ENCODE measurements at places on chromosomes 7 and 10. TPM values are rescaled to one million over a fixed set of nuclear protein-coding genes. Genes with fewer than 3 reads are reported as not detected.
A peak's percentile ranks its signal among the peaks of the same experiment; 100 is the strongest.

- DNase-seq = peak; percentile 40
These were observed at the start of gene IRF5 for GRCh38 chr7:128937647-128938543. IRF5 (plus strand) TSS chr7:128937927; CDS start chr7:128942082, 4,155 bp downstream.

DNA sequence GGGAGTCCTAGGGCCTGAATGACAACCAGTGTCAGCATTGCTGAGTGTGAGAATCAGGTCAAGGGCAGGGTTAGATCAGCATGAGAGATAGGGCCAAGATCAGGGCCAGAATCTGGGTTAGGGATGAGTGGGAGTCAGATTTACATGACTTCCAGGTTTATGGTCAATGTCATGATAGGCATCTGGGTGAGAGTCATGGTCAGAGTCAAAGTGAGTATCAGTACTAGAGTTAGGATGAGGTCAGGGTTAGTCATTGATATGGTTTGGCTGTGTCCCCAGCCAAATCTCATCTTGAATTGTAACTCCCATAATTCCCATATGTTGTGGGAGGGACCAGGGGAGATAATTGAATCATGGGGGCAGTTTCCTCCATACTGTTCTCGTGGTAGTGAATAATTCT, 12.3 kb downstream of the MRPS24 start:
- DNase-seq = no peak

- no peak for DNase-seq
These were observed 729.2 kb downstream of the LRMDA start for GRCh38 chr10:76160446-76161300.

GRCh38 chr10:43396061-43396927, 12.7 kb downstream of the HNRNPF start:
- DNase-seq = peak; percentile 60

GRCh38 chr7:17103170-17103569, 195.3 kb upstream of the AHR start:
- no peak for DNase-seq

DNA sequence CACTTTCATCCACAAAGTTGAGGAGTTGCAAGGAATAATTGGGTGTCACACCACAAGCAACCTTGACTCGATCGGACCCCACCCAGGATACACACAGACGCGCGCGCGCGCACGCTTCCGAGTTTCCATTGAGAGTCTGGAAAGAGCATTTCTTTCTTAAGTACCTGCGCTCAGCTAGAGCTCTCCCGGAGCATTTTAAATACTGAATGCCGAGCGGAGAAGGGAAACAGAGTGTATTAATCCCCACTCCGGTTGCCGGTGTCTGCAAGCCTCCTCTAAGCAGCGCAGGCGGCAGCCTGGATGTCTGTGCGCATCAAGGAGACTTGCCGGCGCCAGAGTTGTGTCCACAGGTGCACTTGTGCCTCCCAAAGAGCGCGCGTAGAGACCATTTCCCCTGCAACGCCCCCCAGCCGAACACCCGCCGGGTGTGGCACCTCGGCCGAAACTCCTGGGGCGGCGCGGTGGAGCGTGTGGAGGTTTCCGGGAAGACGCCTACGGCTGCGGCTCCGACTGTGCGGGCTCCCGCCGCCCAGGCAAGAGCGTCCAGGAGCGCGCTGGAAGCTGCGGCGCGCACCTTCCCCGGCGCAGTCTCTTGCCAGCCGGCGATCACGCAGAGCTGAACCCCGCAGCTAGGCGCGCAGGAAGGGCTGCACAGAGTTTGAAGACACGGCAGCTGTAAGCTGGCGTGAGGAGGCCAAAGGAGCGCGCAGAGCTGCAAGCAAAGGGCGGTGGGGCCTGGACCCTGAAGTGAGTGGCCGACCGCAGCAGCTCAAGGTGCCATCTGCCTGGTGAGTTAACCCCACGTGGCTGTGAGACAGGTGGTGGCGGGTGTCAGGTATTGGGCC, 1.1 kb upstream of the FEZF1 start:
- DNase-seq = no peak

DNA sequence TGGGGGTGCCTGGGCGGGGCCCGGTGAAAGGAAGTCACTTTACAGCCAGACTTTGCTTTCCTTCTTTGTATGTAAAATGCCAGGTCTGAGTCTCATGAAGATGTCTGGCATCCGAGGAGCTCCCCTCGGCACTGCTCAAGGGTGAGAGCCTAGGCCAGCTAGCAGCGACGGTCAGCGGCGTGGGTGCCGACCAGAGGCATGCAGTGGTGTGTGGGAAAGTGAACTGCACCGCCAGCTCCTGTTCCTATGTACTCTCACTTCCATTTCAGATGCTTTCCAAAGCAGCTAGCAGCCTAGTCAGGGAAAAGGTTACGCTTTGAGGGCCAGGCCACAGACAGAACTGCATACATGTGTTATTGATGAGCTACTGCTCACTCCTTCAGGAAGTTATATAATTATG, 172.8 kb downstream of the ZMYND11 start:
- DNase-seq = no peak

- no peak for DNase-seq
These were observed 63.2 kb downstream of the INSYN2A start for GRCh38 chr10:127133225-127133624.

DNA sequence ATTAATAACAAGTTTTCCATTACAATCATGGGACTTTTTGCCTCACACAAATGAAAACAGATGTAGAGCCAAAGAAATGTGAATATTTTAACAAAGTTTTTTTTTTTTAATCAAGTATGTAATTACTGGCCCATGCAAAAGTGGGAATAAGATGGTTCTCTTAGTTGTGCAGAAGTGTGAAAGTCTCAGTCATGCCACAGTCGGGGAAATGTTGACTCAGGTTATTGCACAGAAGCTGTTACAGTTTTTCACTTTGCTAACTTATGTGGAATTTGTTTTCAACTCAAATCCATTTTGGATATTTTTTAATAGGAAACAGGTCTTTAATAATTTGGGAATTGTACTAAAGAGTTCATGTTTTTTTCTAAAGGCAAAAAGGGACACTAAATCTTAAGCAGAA, 44.0 kb upstream of the CAV2 start:
- no peak for DNase-seq

- no peak for DNase-seq
These were observed 17.4 kb upstream of the SLC35G1 start for GRCh38 chr10:93876381-93876780.

- DNase-seq = peak; percentile 57
These were observed 95.3 kb downstream of the HDAC9 start for GRCh38 chr7:18590744-18591340.

FAM53B gene
- 12.9 TPM for total RNA-seq

TRPV5 gene
- total RNA-seq = not detected
